ENCODE measurements at places on chromosomes 6 and 20.

DNA sequence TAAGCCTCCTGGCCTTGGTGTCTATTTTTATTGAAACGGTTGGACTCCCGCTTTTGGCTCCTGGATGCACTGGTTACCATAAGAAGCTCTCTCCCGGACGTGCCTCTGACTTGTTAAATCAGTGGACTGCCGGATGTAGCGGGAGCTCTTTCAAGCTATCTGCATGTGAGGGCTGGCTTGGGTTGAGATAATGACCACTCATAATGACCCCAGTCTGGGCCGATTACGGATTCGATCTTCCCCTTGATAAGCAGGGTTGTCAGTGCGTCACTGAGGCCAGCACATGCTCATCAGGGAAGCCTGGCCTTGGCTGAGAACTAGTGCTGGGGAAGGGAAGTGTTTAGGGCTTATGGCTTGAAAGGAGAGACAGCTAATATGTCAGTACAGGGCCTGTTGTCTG, 528.1 kb downstream of the CDH26 start:
- no peak for DNase-seq

- DNase-seq, result no peak
These were observed 14.5 kb downstream of the ASF1A start for GRCh38 chr6:118908441-118908840.

- no peak for DNase-seq
These were observed 39.4 kb downstream of the YTHDF1 start for GRCh38 chr20:63176427-63177133.

GRCh38 chr20:43955062-43955749, 40.6 kb downstream of the TOX2 start:
- DNase-seq, result no peak

GRCh38 chr6:32785781-32786533, 22.6 kb upstream of the HLA-DQB2 start:
- DNase-seq, result no peak

DNA sequence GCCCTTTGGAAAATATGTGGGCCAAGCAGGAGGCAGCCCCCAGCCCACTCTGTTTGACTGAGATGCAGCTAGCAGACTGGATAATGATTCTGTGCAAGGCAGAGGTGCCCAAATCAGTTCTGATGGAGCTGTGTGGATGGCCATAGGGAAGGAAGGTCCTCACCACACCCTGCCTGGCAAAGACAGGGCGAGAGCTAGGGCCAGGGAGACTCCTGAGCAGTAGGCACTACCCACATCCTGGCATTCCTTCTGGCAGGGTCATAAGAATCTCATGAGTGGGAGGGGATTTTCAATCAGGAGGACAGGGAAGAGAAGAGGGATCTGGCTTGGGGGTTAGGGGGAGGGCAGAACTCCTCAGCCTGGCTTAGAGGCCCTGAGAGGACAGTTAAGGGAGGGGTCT, 18.6 kb upstream of the TREM2 start:
- DNase-seq, result no peak

DNA sequence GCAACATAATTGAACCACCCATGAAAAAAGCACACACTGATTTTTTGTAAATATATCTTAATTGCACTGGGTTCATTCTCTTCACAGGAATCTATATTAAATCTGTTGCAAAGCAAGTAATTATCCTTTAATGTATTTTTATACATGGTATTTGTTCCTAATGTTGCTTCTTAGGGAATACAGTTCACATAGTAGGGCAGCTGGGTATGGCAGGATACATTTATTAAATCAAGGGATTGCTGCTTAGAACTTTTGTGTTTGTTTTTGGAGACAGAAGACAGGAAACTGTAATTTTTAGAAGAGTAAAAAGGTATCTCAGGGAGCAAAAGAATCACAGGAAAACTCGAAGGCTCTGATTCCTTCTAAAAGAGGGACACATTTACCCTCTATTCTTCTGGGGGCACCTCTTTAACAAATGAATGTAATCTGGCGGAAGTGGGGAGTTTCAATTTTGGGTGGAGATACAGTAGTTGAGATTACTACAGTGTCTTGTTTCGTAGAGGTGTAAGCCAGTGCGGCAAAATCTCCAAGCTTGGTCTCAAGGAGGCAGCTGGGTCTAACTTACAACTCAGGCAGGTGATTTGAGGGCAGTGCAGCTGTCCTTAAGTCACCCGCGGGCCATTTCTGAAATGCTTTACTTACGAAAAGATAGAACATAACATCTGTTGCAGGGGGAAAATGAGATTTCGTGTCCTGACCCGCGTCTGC, 812 bp upstream of the SMIM13 start:
- DNase-seq, result no peak

- DNase-seq, result no peak
These were observed 425.2 kb downstream of the CD83 start for GRCh38 chr6:14542670-14543366.

DNA sequence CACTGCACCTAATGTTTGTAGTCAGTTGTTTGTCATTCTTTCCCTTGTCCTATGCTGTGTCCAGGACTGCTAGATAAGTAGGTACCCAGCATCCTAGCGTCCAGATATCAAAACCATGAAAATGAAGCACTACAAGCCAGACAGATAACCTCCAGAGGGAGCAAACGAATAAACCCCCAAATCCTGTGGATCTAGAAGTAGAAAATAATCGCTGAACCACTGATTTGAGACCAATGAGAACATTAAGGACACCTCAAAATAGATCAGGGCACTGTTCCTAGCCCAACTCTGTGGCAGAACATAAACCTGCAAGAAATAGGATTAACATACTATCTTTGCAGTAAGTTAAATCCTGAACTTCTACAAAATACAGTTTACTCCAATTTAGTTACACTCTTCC, 1.1 kb upstream of the KLHL32 start:
- DNase-seq, result no peak

GRCh38 chr6:13913226-13914001, 11.3 kb upstream of the RNF182 start:
- DNase-seq, result no peak

GRCh38 chr6:4291453-4292403, 156.4 kb upstream of the ECI2 start:
- no peak for DNase-seq

DNA sequence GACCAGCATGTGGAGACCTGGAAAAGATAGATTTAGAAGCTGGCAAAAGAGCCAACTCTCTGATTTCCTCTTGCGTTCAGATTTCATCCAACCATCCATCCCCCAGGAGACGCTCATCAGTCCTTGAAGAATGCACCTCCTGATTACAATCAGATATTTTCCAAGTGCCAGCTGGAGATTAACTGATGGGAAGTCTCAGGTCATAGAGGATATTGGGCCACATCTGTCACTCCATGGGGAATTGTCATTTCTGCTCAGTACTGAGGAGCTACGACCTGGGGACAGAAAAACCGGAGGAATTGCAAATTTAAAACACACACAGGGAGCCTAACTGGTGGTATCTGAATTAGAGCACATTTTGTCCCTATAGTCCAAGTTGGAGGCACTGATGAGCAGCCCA, 496.2 kb upstream of the SULF2 start:
- DNase-seq, result no peak

- DNase-seq, result no peak
These were observed 3.4 kb upstream of the SRC start for GRCh38 chr20:37342231-37343177.

DNA sequence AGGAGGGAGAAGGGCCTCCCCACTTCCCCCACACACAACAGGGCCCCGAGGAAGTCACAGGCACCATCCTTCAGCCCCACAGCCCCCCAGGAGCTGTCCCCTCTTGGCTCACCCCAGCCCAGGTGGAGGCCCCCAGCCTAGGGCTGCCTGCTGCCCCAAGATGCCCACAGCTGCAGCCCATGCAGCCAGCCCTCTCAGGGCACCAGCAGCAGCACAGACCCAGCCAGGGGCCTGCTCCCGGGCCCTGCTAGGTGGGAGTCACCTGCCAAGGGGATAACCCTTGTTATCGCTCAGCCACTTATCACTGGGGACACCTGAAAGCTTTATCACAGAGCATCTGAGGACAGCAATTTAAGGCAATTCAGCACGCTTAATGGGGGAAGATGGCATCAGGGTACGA, 55.0 kb downstream of the GRM4 start:
- DNase-seq, result no peak

DNA sequence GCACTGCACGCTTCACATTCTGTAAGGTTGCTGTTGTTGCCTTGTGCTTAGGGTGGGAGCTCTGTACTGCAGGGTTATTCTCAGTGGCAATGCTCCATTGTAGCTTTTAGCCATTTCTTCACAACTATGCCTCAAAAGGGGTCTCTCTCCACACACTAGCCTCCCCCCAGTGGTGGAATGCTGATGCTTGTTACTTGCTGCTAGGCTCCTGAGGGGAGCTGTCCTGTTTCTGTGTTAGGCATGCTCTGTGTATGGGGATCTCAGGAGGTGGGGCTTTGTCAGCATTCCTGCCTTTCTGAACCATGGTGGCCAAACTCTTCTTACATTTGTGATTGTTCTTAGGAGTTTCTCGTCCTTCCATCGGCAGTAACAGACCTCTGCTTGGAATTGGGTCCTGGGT, 18.8 kb downstream of the TMEM170B start:
- DNase-seq, result no peak

DNA sequence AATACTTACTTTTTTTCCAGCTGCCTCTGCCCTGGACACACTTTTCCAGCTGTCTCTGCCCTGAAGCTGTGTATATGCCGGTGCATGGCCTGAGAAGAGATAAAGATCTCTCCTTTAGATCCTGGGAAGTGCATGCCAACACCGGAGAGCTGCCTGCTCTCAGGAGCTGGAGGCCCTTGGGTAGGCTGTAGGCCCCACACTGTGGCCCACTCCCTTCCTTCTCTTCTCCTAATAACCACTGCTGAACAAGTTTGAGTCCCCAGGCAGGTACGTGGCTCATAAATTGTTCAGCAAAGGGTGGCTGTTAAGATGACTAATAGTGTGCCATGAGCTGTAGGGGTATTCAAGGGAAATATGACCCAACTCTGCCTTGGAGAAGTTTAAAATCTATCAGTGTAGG, 102.5 kb downstream of the CD24 start:
- DNase-seq, result no peak

DNA sequence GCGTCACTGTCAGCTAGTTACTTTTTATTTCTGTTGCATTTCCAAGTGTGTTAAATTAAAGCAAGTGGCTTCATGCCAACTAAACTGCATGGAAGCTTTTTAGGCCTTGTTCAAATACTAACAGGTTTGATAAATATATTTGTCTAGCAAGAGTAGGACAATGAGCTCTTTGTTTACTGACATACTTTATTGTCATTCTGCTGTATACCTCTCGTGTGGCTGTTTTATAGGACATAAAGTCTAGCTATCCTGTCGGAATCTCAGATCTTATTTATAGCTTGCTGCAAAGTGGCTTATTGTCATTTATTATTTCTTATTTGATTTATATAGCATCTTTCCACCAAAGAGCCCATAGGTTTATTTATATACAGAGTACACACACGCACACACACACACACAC, 711.1 kb downstream of the KIF16B start:
- DNase-seq, result no peak

DNA sequence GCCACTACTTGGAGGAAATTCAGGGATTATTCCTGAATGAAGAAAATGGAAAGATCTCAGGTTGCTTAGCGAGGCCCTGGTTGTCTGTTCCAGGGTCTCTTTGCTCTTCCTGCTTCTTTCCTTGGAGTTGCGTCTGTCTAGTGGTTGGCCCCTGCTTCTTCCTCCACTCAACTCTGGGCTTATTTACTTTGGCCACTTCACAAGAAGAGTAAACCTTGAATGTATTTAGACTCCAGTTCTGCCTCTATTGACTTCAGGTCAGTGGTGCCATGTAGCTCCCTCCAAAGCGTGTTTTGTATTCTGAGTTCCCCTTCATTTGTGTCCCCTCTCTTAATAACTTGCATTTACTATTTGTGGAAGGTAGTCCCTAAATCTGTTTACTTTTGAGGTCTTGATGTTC, 456.5 kb downstream of the UTRN start:
- no peak for DNase-seq

DNA sequence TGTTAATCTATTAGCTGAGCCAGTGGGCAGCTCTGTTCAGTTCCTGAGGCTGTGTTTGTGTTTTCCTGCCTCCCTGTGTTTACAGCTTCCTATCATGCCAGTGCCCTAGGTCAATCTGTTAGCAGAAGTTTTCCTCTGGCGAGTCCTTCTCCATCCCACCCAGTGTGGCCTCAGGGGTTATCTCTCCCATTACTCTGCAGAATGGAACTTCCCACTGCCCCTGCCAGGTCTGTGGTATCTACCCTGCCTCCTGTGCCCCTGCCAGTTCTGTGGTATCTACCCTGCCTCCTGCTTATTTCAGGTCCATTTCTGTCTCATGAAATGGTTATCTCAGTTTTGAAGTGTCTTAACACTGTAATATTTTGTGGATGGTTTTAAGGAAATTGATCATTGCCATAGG, 63.1 kb downstream of the SLX4IP start:
- no peak for DNase-seq

- no peak for DNase-seq
These were observed 70.5 kb upstream of the HMGN3 start for GRCh38 chr6:79305020-79305419.

GRCh38 chr6:42279966-42280629, 62.4 kb upstream of the MRPS10 start:
- no peak for DNase-seq

DNA sequence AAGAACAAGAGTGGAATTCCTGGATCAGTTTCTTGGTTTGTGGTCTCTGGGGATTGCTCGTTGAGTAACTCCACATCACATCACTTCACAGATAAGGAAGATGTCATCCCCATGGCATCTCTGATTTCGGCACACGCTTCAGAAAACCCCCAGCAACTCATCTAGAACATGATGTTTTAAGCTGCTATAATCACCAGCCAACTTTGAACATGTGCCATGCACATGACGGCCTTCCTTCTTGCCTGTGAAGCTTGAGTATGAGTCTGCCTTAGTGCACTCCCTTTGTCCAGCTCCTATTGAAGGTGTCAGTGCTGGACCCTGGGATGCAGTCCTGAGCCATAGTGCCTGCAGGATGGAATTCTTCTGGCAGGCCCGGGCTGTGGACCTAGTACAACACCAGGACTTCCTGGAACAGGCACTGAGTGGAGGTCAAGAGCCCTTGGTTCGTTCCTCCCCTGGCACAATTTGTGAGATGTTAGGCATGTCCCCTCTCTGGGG, 231.5 kb upstream of the SUPT3H start:
- DNase-seq, result no peak

DNA sequence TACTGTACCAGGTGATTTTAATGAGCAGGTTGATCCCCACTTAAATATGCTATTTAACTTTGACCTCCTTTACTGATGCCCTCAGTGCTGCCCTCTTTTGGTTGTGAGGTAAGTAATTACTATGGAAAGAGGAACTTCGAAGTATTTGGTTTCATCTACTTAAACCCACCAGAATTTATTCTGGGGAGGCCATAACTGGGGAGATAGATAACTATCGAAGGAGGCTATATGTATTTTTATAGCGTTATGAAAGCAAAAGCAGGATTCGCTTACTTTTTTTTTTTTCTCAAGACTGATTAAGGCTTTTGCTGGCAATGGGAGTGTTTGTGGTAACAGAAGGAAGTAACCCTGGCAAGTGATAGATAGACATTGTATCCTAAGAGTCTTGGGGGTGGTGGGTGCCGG, 168.9 kb upstream of the CENPW start:
- DNase-seq, result no peak

DNA sequence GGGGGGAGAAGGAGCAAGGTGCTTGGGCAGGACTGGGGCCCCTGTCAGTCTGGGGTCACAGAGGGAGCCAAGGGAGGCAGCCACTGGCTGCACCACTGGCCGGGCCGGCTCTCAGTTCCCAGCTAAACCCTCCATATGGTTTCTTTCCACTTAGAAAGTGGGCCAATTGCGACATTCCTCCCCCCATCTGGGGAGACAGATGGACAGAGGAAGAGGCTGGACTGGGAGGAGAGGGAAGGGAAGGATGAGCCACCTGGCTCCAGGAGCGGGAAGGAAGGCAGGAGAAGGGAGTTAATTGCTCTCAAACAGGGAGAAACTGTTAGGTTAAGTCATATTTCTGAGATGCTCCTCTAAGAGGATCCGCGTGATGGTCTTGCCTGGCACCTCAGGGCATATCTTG, 82.2 kb downstream of the GRM4 start:
- no peak for DNase-seq

Data from brain pericyte (primary cell).